ENCODE measurements at places on chromosomes 11 and 22.

- DNase-seq: no peak
Observed at GRCh38 chr22:19746726-19747125, 13.9 kb upstream of the TBX1 start.

- no peak for DNase-seq
Observed at GRCh38 chr11:118679483-118679882, at the start of gene TREH. TREH (minus strand) TSS chr11:118679650; CDS start chr11:118679627, 23 bp downstream.

GRCh38 chr22:47605886-47606285 is 843.4 kb downstream of the TBC1D22A start:
- DNase-seq: no peak

DNA sequence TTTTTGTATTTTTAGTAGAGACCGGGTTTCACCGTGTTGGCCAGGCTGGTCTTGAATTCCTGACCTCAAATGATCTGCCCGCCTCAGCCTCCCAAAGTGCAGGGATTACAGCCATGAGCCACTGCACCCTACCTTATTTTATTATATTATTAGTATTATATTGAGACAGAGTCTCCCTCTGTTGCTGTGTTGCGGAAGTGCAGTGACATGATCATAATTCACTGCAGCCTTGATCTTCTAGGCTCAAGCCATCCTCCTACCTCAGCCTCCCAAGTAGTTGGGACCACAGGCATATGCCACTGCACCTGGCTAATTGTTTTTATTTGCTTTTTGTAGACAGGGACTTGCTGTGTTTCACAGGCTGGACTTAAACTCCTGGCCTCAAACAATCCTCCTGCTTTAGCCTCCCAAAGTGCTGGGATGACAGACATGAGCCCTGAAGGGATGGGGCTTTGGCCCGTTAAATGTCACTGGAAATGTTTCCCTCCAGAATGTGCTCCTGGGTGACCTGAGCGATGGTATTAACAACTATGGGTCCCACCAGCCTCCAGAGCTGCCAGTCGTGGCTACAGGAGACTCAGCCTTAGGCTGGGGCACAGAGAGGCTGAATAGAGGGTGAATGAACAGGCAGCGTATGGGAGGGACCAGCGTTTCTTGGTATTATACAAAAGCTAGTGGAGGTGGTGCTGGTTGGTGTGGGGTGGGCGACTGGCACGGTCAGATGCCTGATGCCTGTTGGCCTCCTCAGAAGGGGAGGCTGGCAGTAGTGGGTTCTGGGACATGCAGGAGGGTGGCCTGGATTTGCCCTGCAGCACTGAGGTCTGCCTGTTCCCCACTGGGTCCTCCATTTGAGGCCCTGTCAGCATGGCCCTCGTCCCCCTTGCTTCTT is 7.3 kb downstream of the TANGO2 start:
- no peak for DNase-seq

GRCh38 chr11:121466063-121466794 is 13.5 kb upstream of the SORL1-AS1 start:
- DNase-seq: no peak

GRCh38 chr11:88012456-88012855 is 162.8 kb downstream of the RAB38 start:
- no peak for DNase-seq

DNA sequence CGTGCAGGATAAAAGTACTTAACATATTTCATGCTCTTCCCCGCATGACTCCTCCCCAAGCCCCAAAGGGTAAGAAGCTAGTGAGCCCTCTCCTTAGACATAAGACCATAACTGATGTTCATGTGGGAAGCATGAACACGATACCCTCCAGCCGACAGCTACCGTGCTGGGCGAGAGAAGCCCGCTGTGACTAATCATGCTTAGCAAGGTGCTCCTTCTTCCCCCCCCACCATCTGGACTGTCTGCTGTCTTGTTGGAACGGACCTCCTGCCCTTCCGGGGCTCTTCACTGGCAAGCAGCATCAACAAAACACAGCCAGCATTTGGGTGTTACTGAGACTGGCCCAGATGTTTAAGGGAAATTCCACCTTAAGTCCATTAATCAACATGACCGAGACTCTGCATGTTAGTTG is 200.6 kb downstream of the DBX1 start:
- DNase-seq: no peak

GRCh38 chr22:30923168-30923900 is 45.2 kb downstream of the MORC2 start:
- DNase-seq: no peak

- DNase-seq: peak; percentile 73
Observed at GRCh38 chr22:41092023-41092817, at the start of gene EP300. EP300 (plus strand) TSS chr22:41092592; CDS start chr22:41093005, 413 bp downstream.

DNA sequence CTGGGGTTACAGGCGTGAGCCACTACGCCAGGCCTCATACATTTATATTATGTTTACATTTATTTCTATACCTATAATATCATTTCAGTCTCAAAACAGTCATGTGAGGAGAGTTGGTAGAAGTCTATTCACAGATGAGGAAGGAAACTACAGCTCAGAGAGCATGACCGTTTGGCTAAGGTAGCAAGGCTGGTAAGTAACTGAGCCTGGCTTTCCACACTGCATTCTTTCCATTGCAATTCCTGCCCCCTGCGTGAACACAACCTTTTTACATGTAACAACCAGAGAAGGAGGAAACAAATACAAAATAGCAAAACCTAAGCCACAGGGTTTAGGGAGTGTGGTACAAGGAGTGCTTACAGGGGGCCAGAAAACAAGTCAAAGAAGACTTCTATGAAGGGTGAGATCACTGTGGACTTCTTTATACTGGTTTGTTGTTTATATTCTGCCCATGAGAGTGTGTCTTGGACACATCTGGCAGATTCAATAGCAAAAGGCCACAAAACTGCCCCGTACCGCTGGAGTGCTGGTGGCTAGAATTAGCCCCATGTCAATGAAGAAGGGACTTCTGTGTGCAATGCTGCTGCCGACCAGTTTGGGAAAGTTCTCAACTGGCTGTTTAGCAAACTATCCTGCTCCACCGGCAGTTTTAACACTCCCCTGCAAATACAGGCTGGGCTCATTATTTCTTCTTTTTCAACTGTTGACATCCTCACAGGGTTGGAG is 19.0 kb downstream of the MICAL3 start:
- DNase-seq: no peak

DNA sequence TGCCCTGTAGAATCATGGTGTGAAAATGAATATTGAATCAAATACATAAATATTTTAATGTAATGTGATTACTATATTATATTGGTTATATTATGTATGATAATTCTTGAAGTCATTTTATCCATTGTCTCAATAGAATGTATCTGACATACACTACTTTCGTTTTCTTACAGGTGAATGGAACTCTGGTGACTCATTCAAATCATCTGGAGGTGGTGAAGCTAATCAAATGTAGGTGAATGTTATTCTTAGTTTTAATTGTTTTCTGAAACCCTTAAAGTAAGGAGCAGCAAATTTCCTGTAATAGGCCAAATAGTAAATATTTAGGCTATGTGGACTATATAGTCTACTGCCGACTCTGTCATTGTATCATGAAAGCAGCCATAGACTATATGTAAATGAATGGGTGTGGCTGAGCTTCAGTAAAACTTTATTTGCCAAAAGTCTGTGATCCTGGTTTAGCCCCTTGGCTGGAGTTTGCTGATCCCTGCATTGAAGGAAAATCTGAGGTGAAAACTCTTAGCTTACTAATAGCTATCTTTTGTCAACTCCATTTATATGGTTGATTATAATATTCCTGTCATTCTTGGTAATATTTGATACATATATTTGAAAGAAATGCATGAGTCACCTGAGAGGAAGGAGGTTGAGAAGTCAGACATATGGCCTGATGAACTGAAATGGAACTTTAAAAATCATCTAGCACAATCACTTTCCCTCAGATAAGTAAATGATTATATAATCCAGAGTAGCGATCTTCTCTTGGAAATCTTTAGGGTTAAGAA is 87.2 kb upstream of the GRIK4 start:
- DNase-seq: no peak

DNA sequence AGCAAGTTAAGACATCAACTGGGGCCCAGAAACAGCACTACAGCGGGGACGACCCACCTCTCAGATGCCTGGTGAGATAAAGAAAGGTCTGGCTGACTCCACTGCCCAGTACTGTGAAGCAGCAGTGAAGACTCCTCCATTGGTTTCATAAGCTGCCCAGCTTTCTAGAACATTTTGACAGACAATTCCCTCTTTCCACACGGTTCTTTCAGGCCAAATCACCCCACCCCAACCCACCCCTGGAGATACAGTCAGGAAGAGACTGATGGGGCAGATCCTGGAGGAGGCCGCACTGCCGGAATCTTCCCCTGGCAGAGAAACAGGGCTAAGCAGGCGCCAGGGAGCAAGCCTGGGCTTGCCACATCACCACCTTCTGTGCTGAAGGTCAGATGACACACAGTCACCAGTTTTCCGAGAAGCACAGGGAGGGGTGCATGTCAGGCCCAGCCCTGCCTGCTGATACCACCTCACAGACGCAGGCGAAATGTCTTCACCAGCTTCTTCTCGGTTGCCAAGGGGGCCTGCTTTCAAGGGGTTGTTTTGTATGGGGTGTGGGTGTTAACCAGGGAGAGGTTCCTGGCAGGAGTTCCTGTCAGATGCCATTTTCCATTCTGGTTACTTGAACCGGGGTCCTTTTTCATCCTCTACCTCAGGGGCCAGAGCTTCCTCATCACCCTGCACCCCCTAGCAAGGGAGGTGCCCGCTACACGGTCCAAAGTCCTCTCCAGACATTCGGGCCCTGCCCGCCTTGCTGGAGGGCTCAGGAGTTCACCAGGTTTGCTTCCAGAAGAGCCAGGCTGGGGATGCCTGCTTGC is 1.4 kb upstream of the NEAT1 start:
- peak; percentile 81 for DNase-seq

- no peak for DNase-seq
Observed at GRCh38 chr11:128779036-128779435, 85.2 kb downstream of the FLI1 start.

DNA sequence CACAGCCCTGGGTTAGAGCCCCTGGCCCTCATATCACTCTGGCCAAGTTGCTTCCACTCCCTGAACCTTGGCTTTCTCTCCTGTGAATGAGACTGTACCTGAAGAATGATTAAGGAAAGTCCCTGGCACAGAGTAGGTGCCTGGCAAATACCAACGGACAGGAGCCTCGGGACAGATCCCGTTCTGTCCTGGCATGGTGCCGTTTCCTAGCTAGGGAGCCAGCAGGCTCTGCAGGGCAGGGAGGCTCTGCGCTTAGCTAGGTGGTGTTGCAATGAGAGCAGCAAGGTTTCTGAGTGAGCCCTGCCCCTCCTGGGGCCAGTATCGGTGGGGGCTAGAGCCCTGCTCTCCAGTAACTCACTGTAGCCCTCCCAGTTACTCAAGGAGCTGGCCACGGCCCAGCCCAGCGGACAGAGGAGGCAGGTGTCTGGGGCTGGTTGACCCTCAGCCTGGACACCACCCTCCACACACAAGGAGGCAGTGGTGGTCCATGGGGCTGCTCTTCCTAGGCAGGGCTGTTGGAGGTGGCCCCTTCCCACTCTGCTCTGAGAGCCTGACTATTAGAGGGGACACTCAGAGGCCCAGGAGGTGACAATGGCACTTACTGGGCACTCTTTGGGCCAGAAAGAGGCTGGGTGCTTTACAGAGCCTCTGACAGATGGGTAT is 74.4 kb downstream of the NFAM1 start:
- no peak for DNase-seq
